ENCODE measurements at places on chromosomes 1 and 21. TPM values are rescaled to one million over a fixed set of nuclear protein-coding genes. Genes with fewer than 3 reads are reported as not detected.

Gene EVA1C
- 6.5 TPM for total RNA-seq

Gene CLDN17
- not detected for total RNA-seq

Gene FNBP1L
- 133 TPM for total RNA-seq

Gene ISG20L2
- 14.7 TPM for total RNA-seq

Gene KRTAP19-6
- total RNA-seq = not detected

Gene RAP1GAP
- 29.9 TPM for total RNA-seq

Gene TMEM200B
- total RNA-seq = 8.6 TPM

Gene ESPN
- 27.5 TPM for total RNA-seq

Gene KCNJ9
- 4.1 TPM for total RNA-seq

Gene TTC39A
- 5.2 TPM for total RNA-seq

Gene MAN1C1
- total RNA-seq = 29.9 TPM

Data from camera-type eye (tissue), 1 donor.